ENCODE measurements at places on chromosomes 7 and 10.

DNA sequence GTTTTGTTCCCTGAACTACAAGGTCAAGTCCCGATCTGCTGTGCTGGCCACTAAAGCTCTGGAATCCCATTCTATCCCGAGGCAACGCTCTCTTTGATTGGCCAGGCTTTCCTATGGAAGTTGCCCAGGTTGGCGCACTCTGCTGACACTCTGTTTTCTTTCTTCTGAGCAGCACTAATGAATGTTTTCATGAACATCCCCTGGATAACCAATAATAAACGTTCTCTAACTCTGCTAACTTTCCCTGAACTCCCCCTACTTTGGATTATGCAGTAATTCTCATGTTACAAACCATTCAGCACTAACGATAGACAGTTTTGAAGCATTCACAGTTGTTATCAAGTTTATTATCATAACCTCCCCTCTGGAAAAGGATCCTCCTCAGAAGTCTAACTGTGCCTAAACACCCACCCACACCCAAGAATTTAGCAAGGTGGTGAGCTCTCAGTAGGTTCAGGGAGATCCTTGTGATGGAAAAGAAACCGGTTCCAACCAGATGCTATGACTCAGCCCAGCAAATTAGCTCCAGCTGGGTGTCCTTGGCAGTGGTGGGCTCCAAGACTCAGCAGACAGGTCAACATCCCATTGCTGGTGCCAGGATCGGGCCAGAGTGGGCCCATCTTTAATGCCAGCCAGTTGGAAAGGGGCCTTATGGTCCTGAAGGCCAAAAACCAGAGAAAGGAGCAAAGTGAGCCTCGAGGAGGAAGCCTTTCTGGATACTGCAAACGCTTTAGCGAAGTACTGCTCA lies 68.4 kb downstream of the CREB3L2 start:
- DNase-seq = peak; percentile 36

- no peak for DNase-seq
Observed at GRCh38 chr7:37901890-37902524, 14.6 kb downstream of the SFRP4 start.

GRCh38 chr10:33950206-33950605 lies 615.7 kb upstream of the NRP1 start:
- DNase-seq = no peak

DNA sequence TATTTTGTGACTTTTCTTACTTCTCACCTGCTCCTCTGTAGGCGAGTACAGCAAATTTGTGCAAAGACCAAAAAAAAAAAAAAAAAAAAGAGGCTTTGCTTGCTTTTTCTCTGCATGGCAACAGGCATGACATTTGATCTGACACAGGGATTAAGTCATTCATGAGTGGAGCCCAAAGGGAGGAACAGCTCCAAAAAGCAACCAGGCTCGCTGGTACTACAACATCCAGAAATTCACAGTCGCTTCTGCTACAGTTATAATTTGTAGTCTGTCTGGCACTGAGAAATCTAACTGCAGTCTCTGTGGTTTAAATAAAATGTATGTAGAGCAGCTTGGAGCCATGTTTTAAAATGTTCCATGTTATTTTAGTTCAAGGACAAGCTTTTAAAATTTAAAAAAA lies 31.7 kb downstream of the MKX start:
- DNase-seq = no peak

Data from trophoblast cell (in vitro differentiated cells and primary cell).